HCT116 (cell line): ENCODE measurements at places on chromosomes 16 and 17.

DNA sequence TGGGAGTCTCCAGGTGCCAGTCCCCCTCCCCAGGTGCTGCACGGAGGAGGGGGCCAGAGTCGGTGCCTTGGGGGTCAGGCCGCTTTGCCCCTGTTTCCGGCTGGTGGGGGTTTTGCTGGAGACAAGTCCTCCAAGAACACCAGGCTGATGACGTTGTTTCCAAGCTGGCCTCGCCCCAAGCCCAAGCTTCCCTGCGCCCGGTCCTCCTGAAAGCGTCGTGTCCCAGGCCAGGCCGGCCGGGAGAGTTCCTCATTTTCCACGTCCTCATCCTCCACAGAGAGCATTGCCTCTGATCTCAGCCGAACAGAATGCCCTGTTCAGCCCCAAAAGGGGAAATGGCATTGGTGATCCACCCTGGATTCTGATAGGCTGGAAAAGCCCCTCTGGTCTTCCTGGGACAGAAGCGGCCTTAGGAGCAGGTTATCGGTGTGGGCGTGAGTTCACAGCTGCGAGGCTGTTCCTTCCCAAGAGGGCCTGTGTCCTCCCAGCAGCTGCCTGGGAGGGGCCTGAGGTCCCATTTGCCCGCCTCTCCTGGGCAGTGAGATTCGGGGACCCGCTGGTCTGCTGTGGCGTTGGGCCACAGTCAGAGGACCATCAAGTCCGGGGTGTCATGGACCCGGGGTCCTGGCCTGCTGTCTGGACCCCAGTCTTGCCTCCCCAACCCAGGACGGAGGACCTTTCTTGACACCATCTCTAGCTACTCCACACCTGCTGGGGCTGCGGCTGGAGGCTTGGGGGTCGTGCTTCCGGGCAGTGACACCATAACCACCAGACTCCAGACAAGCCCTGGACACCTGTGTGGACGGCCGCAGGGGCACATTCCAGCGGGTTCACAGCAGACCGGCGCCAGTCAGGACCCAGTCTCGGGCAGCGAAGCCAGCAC is 7.1 kb downstream of the SOX8 start:
- DNase-seq = no peak

DNA sequence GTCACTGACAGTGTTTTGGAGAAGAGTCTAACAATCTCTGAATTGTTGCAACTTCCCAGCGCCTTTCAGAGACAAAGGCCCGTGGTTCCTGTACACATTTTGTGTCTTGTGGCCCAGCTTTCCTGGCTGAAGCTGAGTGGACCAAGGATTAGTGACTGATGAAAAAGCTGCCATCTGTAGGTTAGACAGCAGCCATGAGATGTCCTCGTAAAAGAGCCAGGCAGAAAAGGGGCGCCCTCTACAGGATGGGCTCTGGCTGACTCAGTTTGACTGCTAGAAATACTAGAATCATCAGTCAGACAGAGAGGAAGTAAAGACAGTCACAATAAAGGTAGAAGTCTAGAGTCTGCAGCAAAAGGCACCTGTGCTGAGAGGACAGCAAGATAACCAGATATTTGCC is 26.5 kb upstream of the NF1 start:
- peak; percentile 40 for DNase-seq

DNA sequence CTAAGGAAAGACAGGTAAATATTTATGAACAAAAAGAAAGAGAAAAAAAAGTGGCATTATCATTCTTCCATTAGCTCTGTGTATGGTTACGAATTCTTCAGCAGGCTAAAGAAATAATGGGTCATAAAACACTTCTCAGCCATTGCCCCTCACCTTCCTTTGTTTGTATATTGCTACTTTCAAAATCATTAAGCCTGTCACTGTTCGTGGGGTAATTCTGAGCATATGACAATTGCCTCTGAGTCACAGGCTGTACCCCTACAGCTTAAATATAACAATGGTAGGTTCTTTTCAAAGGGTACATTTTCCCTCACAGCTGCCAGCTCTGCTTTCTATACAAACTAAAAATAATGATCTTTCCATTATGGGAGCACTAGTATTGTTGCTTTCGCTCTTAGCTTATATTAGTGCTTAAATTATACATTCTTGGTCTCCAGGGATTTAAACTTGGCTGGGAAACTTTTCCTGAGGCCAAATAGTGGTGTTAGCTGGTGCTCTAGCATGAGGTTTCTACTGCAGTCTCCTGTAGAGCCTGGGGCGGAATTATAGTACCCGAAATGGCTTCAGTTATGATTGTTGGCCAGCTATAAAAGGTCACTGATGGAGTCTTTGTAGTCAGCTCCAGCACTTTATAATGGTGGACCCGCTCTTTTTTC is 74.7 kb upstream of the CDH11 start:
- DNase-seq = no peak

DNA sequence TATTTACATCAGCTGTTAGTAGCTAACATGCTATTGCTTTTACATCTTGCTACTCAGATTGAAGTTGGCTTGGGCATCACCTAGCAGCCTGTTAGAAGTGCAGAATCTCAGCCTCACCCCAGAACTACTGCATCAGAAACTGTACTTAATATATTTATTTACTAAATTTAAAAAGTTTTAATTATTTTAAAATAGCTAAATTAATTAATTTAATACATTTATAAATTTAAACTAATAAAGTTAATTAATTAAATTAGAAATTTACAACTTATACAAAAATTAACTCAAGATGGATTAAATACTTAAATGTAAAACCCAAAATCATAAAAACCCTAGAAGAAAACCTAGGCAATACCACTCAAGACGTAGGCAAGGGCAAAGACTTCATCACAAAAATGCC is 38.9 kb upstream of the GNA13 start:
- no peak for DNase-seq

DNA sequence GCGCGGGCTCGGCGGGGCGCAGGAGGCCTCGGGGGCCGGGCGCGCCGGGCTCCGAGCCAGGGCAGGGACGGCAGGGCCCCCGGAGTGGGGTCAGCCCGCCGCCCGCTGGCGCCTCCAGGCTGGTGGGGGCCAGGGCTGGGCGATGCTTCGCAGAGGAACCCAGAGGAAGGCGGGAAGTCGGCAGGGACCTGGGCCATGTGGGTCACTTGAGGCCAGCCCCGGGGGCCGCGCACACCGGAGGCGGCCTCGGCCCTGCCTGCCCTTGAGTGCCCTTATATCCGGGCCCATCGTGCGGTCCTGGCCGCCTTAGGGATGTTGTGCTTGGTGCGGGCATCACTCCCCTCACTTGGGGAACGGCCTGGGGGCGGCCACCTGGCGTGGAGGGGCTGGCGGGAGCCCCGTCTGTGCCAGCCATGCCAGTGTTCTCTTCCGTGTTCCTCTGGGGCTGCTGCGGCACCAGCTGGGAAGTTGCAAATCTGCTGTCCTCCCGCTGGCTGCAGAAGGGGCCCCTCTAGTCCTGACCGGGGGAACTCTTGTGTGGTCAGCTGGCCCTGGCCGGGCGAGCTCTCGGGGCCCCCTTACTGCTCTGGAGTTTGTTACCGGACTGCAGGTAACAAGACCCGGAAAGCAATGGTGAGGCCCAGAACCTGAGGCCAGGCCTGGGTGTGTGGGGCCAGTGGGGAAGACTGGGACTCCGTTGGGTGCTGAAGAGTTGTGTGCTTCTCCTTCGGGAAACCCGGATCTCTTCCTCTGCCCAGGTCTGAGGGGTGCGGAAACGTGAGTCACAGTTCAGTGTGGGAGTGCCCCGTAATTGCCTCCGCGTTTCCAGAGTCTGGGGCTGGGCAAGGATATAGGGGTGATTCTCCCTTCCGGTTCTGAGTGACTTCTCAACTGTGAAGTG is 849 bp downstream of the CAPN15 start:
- DNase-seq = no peak

DNA sequence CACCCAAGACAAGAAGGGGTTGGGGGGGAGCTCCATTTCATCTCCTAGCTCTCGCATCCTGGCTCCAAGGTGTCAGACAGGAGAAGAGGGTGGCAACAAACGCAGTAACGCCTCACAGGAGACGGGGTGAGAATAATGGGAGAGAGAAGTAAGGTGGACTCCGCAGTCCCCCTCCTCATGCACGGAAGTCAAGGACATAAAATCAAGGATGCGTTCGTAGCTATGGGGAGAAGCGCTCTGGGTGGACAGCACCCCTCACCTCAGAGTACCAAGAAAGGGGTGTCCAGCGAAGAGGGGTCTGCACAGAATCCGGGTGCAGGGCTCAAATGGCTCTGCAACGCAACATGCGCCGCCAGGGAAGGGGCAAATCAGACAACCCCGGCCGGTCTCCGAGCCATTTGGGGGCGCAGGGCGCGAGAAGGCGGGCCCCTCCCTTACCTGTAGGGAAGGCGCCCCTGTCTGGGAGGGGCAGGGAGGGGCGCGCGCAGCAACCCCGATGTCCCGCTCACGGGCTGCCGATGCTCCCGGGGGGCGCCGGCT is 555 bp downstream of the HDAC5 start:
- DNase-seq = no peak
